ENCODE measurements at places on chromosomes 2 and 18.

DNA sequence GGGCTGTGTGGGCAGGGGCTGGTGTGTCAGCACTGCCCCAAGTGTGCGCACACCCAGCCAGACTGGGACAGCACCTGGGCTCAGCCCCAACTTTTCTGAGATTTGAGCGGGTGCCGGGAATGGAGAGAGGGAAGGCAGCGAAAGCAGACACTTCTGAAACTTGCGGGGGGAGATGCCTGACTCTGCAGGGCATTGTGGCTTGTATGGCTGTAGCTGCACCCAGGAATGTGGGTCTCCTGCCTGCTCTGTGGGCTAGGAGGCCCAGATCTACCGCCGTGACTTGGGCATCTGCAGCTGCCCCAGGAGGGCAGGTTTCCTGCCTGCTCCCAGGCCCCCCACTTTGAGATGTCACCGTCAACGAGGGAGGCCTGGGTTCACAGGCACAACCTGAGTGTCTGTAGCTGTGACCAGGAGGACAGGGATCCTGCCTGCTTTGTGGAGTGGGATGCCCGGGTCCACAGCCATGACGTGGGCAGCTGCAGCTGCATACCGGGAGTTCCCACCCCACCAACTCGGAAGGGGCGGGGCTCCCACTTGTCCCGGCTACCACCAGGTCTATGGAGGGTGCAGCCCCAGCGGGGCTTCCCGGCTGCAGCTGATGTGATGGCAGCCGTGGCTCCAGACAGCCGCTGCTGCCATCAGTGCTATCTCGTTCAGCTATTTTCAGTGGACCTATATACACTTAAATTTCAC lies 95.3 kb downstream of the DOK6 start:
- no peak for DNase-seq

DNA sequence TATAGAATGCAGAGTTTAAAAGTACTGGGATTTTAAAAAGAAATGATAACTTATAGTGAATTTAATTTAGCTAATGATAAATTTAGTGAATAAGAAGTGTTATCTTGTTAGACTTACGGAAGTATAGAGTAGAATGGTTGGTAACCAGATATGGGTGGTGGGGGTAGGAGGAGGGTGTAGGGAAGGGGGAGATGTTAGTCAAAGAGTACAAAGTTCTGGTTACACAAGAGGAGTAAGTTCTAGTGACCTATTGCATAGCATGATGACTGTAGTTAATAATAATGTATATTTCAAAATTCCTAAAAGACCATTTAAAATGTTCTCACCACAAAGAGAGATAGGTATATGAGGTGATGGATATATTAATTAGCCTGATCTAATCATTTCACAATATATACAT lies 184.8 kb upstream of the STON1 start:
- DNase-seq, result peak; percentile 15

DNA sequence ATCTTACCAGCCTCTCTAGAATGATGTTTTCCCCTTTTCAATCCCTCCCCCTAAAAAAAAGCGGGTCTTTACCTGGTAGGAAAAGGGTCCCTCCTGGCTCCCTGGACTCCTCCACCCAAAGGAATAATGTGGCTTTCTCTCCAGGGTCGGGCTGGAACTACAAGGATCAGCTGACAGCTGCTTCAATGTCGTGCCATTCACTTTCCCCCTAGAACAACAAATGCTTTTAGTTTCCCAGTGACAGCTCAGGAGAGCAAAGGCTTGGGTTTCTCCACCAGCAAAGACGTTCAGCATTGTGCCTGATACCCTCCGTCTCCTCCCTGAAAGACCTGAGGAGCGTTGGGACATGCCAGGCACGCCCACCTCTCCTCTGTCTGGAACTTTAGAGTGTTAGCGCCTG lies 173.8 kb upstream of the SIX3 start:
- no peak for DNase-seq

- no peak for DNase-seq
Measured at GRCh38 chr2:138475277-138475776, 26.2 kb upstream of the SPOPL start.

- no peak for DNase-seq
Measured at GRCh38 chr18:36600548-36600947, 228.3 kb downstream of the TPGS2 start.

GRCh38 chr2:179842498-179843153 lies 18.8 kb downstream of the ZNF385B start:
- DNase-seq, result no peak

DNA sequence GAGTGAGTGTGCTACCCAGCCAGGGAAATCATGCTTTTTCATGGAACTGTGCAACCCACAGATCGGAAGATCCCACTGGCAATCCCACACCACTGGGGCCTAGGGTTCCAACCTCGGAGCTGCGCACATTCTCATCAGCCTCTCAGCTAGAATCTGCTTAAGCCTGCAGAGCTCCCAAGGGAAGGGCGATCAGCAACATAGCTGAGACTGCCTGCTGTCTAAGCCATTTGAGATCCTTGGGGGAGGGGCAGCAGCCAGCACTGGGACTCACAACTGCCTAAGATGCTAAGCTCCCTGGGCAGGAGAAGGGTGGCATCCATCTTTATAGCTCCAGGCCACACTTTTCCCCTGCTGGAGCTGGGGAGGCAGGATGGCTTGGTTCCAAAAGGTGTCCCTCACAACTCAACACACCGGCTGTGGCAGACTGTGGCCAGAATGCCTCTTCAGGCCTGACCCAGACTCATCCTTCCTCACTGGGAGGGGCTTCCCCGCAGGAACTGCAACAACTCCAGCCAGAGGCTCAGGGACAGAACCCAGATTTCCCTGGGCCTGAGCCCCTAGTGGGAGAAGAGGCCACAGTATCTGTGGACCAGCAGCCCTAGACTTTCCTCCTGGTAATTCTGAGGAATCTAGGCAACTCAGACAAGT lies 1133.3 kb upstream of the PIK3C3 start:
- no peak for DNase-seq

DNA sequence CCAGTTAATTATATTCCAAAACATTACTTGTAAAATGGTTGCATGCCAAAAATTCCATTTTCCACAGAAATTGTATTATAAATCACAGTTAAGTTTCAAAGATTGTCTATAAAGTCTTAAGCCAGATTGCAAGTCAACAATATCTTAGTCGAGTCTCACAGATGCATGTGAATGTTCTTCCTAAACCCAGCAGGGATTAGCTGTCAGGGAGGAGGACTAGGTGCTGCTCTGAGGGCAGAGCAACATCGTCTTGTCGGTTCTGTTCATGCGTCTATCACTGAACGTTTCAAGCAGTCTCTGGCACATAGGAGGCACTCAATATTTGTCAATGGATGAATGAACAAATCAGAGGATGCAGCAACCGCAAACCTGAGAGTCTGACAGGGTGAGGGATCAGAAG lies 27.0 kb downstream of the EPB41L3 start:
- no peak for DNase-seq

- DNase-seq, result no peak
Measured at GRCh38 chr2:107362993-107363392, 463.7 kb upstream of the RGPD4 start.

GRCh38 chr2:188388831-188389230 lies 97.2 kb downstream of the GULP1 start:
- DNase-seq, result no peak

GRCh38 chr2:54666131-54666633 lies 57.3 kb upstream of the EML6 start:
- DNase-seq, result no peak

DNA sequence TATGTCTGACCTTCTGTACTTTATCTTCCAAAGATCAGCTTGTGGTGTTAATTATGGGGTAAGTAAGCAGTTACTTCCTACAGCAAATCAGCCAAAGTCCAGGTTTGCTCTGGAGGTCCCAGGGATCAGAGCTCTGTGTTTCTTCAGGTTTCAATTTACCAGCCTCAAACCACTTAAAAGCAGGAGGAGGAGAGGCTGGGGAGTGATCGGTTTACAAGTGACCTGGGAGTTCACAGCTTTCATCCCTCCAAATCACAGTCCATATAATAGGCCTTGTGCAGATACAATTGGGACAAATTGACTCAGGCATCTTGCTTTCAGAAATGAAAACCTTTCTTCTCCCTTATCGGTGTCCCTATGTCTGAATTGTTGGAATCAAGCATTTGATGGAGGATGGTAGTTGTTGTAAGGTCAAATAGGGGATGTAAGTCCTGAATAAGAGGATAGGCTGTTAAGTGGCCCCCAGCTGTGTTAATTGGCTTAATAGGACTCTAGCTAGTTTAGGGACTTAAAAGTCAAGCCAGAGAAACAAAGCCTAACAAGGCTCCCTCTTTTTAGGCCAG lies 188.0 kb upstream of the NT5C1B start:
- DNase-seq, result no peak

GRCh38 chr2:27954771-27955383 lies 64.3 kb downstream of the BABAM2 start:
- DNase-seq, result peak; percentile 83

GRCh38 chr18:6661692-6662415 lies 67.7 kb upstream of the ARHGAP28 start:
- DNase-seq, result peak; percentile 90

DNA sequence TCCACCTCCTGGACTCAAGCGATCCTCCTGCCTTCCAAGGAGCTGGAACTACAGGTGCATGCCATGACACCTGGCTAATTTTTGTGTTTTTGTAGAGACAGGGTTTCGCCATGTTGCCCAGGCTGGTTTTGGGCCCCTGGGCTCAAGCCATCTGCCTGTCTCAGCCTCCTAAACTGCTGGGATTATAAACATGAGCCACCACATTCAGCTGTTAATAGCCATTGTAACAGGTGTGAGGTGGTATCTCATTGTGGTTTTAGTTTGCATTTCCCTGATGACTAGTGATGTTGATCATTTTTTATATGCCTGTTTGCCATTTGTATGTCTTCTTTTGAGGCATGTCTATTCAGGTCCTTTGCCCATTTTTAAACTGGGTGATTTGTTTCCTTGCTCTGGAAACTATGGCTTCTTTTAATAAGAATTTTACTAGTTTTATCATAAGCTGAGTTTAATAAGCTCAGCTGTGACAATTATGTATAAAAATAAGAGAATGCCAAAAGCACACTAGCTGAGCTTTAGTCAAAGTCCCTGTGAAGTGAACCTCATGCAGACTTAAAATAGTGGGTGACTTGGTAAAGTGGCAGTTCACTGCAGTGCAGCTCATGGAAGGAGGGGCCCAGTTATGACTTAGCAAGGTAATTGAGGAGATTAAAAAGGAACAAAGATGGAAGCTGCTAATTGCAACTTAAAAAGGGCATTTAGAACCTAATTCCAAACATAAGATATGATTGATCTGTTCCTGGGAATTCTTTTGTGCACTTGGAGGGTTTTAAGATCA lies 465.1 kb downstream of the TGIF1 start:
- DNase-seq, result no peak

DNA sequence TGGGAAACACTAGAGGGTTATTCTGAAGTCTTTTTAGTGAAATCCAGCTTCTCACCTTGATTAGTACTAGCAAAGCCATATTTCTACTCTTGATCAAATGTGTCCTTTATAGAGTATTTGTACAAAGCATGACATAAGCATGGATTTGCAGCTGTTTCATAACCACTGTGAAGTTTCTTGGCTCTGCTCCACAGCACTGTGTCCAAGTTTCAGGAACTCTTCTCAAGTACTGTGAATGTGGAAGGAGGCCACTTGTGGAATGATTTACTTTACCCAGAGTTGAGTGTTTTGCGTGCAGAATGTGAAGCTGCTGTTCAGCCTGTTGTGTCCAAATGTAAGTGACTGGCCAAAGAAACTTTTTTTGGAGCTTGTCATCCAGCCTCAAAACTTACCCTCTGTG lies 16.2 kb upstream of the MAPRE2 start:
- DNase-seq, result no peak

GRCh38 chr2:173119069-173119807 lies 43.6 kb downstream of the MAP3K20 start:
- no peak for DNase-seq

- DNase-seq, result no peak
Measured at GRCh38 chr2:142866426-142866825, 11.0 kb upstream of the KYNU start.

DNA sequence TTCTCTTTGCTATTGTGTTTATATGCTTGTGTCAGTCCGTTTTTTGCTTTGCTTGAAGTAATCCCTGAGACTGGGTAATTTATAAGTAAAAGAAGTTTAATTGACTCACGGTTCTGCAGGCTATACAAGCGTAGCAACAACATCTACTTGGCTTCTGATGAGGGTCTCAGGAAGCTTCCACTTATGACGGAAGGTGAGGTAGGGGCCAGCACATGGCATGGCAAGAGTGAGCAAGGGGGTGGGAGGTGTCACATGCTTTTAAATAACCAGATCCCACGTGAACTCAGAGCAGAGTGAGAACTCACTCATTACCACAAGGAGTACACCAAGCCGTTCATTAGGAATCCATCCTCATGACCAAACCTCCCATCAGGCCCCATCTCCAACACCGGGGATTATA lies 540.3 kb downstream of the TDRD15 start:
- no peak for DNase-seq

DNA sequence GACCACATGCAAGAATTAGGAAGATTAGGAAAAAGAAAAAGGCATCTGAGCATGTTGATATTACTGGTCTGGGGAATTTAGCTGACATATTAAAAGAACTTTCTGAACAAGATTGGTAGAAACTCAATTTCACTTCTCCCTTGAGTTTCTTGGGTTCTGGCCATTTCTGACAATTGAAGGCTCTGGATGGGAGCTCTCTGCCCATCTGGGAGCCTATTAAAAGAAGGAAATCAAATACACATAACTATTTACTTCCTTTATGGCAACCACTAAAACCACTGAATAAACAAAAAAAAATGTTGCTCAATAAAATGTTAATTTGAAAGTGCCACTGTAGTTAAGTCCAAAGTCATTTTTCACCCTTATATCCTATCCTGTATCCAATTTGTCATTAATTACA lies 216.8 kb upstream of the HNMT start:
- DNase-seq, result no peak

GRCh38 chr2:238255151-238255551 lies 15.3 kb upstream of the HES6 start:
- DNase-seq, result no peak

GRCh38 chr2:13714466-13714865 lies 918.1 kb upstream of the LRATD1 start:
- no peak for DNase-seq

DNA sequence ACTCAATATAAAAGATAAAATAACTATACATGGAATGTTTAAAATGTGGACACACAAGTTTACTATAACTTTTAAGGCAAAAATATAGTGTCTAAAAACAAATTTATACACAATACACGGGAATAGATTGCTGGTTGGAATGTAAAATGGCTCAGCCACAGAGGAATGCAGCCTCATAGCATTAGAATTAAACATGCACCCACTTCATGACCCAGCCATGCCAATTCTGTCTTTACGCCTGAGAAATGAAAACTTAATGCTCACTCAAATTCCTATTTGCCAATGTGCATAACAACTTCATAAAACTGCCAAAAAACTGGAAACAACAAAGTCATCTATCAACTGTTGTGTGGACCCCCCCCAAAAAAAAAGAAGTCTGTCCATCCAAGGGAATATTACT lies 1006.6 kb upstream of the POU3F3 start:
- no peak for DNase-seq

GRCh38 chr2:122804494-122804893 lies 1049.0 kb downstream of the TSN start:
- no peak for DNase-seq
